ENCODE measurements at places on chromosomes 5 and 9. TPM values are rescaled to one million over a fixed set of nuclear protein-coding genes. Genes with fewer than 3 reads are reported as not detected.

The RAB3C gene
- polyA plus RNA-seq = not detected

- DNase-seq = no peak
These were observed 11.7 kb downstream of the OLFML2A start for GRCh38 chr9:124788542-124789217.

DNA sequence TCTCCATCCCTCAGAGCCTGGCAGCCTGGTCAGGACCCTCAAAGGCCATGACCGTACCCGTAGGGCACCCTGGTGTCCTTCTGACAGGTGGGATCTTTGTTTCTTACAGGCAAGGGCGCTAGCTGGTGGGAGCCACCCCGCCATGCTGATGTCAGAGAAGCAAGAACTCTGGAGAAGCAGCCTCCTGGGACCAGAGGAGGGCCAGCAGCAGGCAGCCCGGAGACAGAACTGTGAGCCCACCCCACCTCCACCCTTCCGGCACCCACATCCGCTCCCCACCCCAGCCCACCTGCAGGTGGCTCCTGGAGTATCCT lies 42.2 kb upstream of the IL17B start:
- no peak for DNase-seq

The MARCHF11 gene
- polyA plus RNA-seq = not detected

The TMEM174 gene
- polyA plus RNA-seq = not detected

DNA sequence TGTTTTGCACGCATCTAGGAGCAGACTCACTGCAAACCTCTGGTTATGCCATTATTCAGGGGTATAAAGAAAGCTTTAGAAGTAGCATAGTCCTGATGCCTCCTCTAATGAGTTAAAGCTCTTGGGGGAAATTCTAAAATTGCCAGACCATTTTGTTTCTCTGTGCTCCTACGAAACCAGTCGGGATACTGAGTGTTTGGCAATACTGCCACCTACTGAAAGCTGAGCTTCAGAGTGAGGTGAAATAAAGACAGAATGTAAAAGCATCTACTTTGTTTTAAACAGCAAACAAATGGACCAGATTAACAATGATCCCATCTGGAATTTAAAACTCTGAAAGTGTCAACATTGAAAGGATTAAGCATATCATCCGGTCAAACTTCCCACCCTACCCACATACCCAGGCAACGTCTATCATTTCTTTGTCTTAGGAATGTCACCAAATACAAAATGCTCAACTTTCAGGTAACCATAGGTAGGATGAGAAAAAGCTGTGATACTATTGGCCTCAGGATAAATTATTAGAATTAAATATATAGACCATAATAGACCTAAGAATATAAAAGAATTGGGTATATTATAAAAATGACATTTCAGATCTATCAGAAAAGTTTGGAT lies 77.8 kb upstream of the SHISAL2B start:
- DNase-seq = no peak

DNA sequence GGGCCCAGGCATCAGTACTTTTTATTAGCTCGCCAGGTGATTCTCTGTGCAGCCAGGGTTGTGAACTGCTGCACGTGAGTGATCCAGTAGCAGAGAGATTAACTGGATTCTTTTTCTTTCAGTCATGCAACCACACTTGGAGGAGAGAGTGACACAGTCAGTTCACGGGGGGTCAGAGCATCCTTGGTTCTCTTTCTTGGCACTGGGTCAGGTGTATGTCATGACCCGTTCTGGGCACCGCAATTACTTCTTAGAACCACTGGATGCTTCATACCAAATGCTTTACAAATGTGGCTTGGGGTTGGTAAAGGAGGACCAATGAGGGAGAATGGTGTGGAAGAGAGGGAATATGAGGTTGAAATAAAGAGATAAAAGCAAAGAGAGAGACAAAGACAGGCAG lies 368.7 kb downstream of the MLLT3 start:
- DNase-seq = no peak

- DNase-seq = no peak
These were observed 77.0 kb downstream of the C5orf15 start for GRCh38 chr5:133891390-133891789.

The MBLAC2 gene
- 2.7 TPM for polyA plus RNA-seq

- DNase-seq = no peak
These were observed 208.3 kb downstream of the MCTP1 start for GRCh38 chr5:95076395-95077185.

DNA sequence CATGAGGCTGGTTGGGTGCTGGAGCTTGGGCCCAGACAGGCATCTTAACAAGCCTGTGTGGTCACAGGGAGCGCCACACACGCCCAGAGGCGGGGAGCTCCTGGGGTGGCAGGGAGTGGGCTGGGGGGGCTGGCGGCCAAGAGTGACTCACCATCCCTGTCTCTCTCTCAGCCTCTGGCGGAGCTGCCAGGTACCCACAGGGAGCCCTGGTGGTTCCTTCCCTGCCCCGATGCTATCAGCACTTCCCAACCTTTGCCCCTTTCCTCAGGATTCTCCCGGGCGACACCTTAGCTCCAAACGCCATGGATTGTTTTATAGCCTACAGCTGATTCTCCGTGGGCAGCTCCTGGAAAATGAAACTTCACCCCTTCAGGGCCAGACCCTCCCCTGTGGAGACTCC lies 5.5 kb downstream of the SLC9A3 start:
- no peak for DNase-seq

The WHRN gene
- polyA plus RNA-seq = 1.5 TPM

Data from BJ (cell line).